Coronary artery (tissue), 2 donors: ENCODE measurements at places on chromosomes 7 and 10.

GRCh38 chr10:14022052-14022451, 308.7 kb downstream of the FRMD4A start:
- no peak for DNase-seq

DNA sequence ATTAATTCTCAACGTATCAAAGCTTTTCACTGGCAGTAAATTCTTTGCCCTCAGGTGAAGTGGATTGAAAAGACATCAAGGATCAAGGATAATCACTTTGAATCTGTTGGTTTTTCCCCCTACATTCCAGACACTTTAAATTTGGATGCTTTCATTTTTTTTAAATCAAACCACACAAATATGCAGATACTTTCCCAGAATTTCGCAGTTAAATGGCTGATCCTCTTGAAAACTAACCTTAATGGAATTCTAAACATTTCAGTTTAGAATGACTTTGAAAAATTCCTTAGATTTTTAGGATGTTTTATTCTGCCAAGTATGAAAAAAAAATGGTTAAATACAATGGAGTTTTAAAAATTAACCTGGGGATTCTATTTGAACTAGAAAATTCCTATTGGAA, 325.9 kb downstream of the GFRA1 start:
- DNase-seq = no peak

- no peak for DNase-seq
These were observed 185.5 kb downstream of the SGMS1 start for GRCh38 chr10:50438049-50438936.

GRCh38 chr10:68606918-68607317, 46.8 kb downstream of the TET1 start:
- DNase-seq = no peak

GRCh38 chr7:133217773-133218172, 35.1 kb upstream of the EXOC4 start:
- no peak for DNase-seq

DNA sequence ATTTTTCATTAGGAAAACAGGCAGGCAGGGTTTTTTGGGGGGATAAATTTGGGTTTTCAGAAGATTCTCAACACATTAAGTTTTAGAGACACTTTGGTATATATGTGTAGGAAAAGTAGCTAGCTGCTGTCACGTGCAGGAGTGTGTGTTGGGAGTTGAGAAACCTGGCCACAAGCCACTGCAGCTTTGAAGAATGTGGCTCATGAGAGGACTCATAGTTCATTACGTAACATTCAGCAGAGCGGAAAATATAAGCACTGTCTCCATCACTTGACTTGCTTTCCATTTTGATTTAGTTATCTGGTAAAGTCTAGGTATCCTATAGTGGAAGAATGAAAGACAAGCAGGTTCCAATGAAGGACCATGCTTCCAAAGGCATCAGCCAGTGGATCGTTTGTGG, 31.2 kb downstream of the SMNDC1 start:
- DNase-seq = peak; percentile 77

DNA sequence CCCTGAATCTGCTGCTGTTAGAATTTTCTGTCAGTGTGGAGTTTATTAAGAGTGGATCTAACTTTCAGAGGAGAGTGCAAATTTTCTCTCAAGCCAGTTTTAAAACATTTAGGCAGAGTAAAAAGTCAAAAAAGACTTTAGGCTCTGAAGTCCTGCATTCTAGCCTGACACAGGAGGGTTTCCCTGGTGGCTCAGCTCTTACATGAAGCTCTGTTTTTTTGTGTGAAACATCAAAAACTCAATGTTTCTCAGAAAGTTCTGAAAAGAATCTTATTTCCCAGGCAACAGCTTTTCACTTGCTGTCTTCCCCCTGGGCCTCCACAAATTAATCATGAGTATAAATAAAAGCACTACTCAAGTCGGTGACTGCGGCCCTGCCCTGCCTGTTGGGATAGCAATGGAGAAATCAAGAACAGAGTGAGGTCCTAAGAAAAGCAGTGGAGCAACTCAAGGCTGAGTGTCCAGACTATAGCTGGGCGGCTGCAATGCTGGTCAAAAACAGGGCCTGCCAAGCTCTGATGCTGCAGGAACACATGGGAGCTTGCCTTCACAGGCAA, 22.3 kb upstream of the WDR11 start:
- DNase-seq = no peak

- DNase-seq = no peak
These were observed 32.3 kb downstream of the REEP3 start for GRCh38 chr10:63553473-63553872.

DNA sequence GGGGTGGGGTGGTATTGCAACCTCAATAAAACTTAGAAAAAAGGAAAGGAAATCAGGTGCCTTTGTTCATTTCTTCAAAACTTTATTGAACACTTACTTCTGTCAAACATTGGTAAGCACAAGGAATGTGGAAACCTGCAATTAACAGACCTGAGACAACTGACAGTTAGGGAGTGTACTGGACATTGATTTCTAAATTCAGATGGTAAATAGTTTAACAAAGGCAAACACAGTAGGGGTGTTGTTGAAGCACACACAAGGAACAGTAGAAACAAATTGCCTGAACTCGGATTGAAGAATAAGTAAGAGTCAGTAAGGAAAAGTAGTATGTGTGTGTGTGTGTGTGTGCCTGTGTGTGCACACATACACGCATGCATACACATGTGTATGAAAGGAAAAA, 108.6 kb downstream of the CSTF2T start:
- DNase-seq = no peak

- DNase-seq = no peak
These were observed 231.8 kb upstream of the CTBP2 start for GRCh38 chr10:125392154-125392553.

DNA sequence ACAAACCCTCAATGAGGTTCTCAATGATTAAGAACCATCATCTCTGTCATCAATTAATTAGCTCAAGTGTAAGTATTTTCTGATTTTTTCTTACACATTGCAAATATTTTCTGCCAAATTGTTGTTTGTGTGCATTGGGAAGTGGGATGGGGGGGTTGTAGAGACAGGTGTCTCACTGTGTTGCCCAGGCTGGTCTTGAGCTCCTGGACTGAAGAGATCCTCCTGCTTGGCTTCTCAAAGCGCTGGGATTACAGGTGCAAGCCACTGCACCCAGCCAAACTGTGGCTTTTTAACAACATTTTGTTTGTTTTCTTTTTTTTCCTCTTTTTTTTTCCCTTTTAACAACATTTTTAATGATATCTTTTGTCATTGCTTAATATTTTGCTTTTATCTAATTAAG, 87.5 kb downstream of the AKR1D1 start:
- no peak for DNase-seq

- DNase-seq = no peak
These were observed 289.6 kb downstream of the SFMBT2 start for GRCh38 chr10:7121154-7121797.

- no peak for DNase-seq
These were observed 147.0 kb downstream of the HBP1 start for GRCh38 chr7:107315716-107316220.

- no peak for DNase-seq
These were observed 58.9 kb downstream of the PIP4K2A start for GRCh38 chr10:22655312-22655981.

DNA sequence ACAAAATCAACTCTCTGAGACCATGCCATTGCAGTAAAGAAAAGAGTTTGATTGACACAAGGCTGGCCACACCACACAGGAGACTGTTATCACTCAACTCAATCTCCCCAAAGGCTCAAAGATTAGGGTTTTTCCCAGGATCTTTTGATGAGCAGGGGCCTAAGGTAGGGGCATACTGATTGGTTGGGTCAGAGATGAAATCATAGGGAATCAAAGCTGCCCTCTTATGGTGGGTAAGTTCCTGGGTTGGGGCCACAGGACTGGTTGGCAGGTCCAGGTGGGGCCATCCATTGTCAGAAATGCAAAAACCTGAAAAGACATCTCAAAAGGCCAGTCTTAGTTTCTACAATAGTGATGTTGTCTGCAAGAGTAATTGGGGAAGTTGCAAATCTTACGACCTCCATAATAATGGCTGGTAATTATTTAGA, 91.6 kb downstream of the AKR1D1 start:
- no peak for DNase-seq

DNA sequence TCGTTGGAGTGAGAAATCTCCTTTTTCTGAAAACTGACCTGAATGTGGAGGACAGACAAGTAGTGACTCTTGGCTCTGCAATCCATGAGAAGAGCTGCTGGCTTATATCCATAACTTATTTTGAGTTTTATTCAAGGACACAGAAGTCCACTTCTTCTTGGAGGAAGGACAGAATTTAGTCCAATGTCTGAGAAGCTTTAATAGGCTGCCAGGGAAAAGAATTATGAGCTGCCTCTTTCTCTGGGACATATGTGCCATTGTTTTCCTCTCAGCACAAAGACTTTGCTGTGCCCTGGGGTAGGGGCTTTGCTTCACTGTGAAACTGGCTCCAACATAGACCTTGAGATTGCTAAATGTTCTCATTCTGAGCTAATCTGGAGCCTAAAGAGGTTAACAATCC, 20.5 kb upstream of the AOC1 start:
- DNase-seq = no peak

DNA sequence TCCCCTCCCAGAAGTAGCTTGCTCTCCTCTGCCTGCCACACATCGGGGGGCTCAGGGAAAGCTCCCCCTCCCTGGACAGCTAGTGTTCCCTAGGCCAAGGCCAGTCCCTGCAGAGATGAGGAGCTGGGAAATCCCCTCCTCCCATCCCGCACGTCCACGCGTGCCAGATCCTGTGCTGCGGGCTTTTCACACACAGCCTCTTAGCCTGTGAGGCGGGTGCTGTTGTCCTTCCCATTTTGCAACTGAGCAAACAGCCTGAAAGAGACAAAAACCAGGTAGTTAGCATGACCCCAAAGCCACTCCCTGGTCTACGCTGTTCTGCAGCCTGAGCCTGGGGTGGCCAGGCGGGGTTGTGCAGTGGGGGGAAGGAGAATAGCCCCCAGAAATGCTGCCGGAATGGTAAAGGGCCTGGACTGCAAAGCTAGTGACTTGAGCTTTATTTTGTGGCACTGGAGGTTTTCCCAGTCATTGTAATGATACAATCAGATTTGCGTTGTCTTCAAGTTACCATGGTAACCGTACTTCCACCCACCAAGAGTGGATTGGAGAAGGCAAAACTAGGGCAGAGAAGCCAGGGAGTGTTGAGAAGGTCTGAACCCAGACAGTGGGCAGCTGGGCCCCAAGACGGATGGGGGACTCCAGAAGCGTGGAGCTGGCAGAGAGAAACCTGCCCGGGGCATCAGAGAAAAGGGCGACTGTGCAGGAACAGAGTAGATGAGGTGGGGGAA, 98.6 kb upstream of the KCTD7 start:
- DNase-seq = no peak

GRCh38 chr7:84204655-84205054, 10.1 kb upstream of the SEMA3A start:
- no peak for DNase-seq

- DNase-seq = no peak
These were observed 120.2 kb upstream of the TMEM229A start for GRCh38 chr7:124152859-124153692.

DNA sequence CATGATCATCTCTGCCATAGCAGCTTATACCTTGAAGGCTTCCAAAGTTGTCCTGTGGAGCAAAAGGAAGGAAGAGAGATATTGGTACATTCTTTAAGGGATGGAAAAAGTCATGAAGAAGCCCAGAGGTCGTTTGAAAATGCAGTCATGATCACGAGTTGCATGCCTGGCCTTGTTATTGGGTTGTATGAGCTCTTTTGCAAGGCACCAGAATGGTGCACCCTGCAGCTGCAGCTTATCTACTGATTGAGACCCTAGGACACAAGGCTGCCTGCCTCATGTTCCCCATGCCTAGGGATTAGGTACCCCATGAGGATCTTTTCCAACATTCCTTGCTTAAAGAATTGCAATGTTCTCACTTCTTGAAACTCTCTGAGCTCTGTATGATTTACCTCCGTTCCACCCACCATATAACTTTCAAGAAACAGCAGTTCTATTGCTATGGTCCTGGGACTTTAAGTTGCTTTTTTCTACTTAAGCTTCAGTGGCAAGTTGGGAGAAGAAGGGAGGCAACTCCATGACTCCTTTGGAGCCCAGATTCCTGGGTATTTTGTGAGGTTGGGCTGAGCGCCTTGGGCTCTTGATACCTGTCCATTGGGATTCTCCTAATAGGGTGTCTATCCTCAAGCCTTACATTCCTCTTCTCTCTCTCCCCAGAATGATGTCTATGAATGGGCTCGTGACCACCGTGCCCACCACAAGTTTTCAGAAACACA, 6.9 kb downstream of the SCD start:
- DNase-seq = no peak

DNA sequence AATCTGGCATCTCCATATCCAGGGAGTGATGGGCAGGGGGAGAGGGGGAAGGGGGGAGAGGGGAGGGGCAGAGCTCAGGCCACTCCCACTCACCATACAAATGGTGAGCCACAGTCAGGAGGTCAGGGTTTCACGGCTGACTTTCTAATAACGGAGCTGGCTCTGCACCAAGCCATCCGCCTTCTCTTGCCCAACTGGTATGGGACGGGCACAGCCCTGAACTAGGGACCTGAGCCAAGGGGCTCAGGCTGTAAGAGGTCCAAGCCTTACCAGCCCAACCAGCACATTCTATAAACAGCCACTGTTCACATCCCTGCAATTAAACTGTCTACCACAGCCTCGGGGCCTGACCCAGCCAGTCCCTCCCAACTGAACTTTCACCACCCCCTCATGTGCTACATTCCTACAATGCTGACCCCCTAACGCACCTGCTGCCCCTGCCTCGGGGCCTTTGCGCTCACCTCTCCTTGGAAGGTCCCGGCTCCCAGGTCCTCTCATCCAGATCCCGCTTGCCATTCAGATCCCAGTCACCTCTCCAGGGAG, 32.5 kb downstream of the RGS10 start:
- no peak for DNase-seq

GRCh38 chr10:96947036-96947435, 114.9 kb downstream of the LCOR start:
- DNase-seq = no peak

DNA sequence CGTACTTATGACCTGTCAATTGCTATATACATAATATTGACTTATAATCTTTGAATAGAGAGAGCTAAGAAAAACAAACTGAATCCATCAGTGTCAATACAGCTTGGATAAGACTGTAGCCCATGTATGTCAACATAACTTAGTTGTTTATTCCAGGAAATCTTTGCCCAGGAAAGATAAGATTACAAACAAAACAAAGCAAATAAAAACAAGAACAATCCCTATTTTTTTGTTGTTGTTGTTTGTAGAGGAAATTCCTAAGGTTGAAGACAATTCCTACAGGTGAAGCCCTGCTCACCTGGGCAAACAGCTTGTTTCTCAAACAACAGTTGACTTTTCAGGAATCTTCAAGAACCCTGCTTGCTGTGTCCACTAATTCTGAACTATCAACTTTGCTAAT, 76.0 kb downstream of the HYCC1 start:
- no peak for DNase-seq
